Fibroblast of villous mesenchyme (primary cell): ENCODE measurements at places on chromosomes 1 and 21. TPM values are rescaled to one million over a fixed set of nuclear protein-coding genes. Genes with fewer than 3 reads are reported as not detected.

The KRTAP13-2 gene
- total RNA-seq, result not detected in 2 replicates

DNA sequence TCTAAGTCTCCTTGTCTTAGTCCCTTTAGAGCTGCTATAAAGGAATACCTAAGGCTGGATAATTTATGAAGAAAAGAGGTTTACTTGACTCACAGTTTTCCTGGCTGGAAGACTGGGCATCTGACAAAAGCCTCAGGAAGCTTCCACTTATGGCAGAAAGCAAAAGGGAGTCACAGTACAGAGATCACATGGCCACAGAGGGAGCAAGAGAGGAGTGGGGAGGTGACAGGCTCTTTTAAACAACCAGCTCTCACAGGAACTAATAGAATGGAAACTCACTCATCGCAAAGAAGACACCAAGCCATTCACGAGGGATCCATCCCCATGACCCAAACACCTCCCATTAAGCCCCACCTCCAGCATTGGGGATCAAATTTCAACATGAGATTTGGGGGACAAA is 68.8 kb downstream of the DDAH1 start:
- no peak for DNase-seq

DNA sequence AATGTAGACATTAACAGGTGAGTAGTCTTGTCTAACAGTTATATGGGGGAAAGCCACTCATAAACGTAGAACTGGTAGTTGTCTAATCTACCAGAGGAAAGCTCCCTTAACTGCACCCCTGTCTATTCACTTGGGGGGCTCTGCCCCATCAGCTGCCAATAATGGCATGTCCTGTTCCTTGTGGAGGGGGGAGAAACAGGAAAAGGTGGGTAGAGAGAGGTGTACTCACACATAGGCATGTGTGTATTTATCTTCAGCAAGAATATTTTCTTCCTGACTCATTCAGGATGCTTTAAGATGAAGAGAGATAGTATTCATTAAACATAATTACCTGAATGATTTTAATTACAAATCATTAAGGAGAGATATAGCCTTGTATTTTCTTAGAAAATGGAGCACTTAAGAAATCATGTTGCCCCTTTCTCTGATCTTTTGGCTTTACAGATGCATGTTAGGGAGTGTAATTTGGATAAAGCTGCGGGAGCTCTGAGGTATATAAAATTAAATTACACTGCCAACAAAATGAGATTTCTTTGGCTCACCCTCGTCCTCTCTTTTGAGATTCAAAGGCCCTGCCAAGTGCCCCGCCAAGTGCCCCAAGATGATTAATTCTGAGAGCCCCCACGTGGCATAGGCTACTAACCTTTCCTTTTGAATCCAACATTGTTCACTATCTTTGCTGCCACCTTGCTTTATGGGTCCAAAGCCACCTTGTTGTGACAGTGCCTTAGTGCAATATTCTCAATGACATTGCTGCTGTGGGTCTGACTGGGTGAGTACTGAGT is 286.3 kb upstream of the LYPLAL1 start:
- DNase-seq, result no peak

- no peak for DNase-seq
Observed at GRCh38 chr1:151839457-151840403, at the start of gene C2CD4D. TSS of gene C2CD4D (minus strand) at chr1:151839820. CDS start at chr1:151838989, 831 bp downstream.

GRCh38 chr1:220750131-220750515 is 2.0 kb downstream of the MTARC2 start:
- no peak for DNase-seq
